ENCODE measurements at places on chromosomes 4 and X. TPM values are rescaled to one million over a fixed set of nuclear protein-coding genes. Genes with fewer than 3 reads are reported as not detected.

The ADGRG2 gene
- total RNA-seq, result 9.3 TPM

The IL2 gene
- not detected for total RNA-seq

The GABRA4 gene
- not detected for total RNA-seq

The SLC34A2 gene
- not detected for total RNA-seq

The CFAP47 gene
- total RNA-seq, result 0.02 TPM
